A549 (cell line): ENCODE measurements at places on chromosomes 13 and 19.
A peak's percentile ranks its signal among the peaks of the same experiment; 100 is the strongest.

DNA sequence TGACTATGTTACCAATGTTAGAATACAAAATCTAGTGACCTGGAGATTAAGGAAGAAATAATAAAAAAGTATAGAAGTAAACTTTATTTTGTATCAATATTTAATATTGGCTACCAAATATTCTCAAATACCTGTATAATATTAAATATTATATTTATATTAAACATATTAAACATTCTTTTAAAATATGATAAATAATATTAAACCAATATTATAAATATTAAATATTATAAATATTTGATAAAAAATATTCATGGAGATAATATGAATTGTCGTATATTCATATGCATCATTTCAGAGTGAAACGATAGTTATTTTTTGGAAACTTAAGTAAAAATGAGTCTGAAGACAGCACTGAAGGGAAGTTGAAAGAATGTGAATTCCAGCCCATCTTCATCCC is 571.2 kb upstream of the KLF12 start:
- DNase-seq, result no peak

- no peak for DNase-seq
Observed at GRCh38 chr13:44078806-44079376, 199.2 kb downstream of the LACC1 start.

DNA sequence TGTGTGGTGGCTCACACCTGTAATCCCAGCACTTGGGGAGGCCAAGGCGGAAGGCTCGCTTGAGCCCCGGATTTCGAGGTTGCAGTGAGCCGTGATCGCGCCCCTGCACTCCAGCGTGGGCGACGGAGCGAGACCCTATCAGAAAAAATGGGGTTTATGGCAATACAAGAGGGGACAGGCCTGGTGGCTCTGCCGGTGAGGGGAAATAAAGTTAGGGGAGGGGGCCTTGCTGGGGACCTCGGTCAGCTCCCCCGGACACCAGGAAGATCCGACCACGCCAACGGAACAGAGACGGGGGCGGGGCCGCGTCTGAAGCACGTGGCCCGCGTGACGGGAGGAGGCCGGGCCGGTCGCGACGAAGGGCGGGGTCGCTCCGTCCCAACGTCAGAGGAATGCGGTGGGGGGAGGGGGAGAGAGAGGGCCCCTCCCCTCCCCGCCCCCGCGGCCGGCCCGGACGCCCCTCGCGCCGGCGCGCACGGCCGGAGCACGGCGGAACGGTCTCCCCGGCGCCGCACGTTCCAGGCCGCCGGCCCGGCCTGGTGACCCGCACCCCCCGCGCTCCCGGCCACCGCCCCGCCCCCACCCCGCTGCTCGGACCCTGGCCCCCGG is 1.9 kb upstream of the HNRNPL start:
- peak; percentile 97 for DNase-seq

DNA sequence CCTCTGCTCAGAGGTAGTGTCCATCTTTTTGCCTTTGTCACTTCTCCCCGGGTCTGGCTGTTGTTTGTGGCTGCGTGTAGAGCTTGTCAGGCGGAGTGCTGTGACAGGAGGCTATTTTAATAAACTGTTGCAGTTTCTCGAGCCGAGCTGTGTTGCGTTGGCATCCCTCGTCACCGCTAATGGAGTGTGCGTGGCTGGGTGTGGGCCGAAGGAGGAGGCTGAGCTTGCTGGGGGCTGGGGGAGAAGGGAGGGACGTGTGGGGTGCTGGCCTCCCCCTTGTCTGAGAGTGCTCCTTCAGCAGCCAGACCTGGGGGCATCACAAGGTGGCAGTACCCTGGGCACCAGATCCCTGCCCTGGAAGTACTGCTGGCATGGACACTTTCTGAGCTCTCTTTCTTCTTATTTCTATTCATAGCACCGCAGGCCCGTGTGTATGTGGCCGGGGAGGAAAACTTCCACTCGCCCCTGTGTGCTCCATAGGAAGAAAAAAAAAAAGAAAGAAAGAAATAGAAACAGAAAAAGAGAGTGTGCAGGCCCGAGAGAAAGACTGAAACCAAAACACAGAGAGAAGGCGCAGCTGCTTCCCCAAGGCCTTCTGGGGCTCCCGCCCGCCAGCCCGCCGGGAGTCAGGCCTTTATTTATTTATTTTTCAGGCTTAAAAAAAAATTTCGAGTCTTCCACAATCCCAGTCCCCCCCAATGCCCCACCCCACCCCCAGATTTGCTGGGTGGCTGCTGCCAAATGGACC is 27.0 kb downstream of the NFIX start:
- DNase-seq, result no peak

GRCh38 chr19:9863759-9864158 is 28.6 kb downstream of the PIN1 start:
- no peak for DNase-seq

DNA sequence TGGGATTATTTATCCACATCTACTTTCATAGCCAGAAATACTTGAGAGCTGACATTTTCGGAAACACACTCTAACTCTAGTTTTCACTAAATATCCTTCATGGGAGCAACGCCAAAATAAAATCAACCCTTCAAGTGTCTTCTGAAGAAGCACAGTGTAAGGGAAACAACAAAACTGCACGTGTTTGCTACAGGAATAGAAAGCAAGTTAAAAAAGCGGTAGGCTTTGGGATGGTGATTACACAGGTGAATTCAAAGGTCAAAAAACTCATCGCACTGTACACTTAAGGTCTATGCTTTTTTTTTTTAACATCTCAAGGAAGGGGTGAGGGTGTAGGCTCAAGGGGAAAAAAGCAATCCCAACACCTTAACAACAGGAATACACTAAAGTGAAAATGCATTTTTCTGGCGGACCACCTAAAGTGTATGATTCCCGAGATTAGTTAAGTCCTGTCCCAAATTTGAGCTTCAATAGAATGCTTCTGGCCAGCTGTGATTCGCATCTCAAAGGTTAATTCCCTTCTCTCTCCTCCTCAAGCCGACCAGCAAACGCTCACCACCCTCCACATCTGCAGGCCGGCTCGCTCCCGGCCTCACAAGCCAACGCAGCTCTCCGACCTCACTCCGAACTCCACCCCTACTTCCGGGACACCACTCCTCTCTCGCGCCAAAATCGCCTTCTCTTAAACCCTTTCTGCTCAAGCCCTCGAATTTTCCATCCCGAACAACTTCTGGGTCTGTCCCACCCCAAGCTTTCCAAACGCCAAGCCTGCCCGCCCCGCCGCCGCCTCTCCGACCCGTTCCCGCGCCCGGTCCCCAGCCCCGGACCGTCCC is 1.1 kb downstream of the ARGLU1 start:
- DNase-seq, result peak; percentile 55

DNA sequence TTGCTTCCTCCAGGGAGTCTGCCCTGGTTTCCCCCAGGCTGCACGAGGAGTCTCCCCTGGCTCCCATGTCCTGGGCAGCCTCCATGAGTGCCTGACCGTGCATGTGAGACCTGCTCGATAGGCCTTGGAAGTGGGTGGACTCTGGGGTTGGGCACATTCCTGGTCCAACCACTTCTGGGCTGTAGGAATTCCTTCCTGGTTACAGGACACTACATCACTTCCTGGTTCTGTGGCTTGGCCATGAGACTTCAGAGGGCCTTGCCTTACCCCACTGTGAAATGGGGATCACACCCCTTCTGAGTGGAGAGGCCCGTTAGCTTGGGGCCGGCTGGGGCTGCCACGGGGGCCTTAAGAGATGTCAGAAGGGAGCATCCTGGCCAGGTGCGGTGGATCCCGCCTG is 4.0 kb upstream of the ZNF628 start:
- no peak for DNase-seq

- DNase-seq, result no peak
Observed at GRCh38 chr13:99007414-99007986, 29.6 kb upstream of the DOCK9 start.

GRCh38 chr13:114225610-114226009 is 9.1 kb upstream of the CDC16 start:
- DNase-seq, result no peak

DNA sequence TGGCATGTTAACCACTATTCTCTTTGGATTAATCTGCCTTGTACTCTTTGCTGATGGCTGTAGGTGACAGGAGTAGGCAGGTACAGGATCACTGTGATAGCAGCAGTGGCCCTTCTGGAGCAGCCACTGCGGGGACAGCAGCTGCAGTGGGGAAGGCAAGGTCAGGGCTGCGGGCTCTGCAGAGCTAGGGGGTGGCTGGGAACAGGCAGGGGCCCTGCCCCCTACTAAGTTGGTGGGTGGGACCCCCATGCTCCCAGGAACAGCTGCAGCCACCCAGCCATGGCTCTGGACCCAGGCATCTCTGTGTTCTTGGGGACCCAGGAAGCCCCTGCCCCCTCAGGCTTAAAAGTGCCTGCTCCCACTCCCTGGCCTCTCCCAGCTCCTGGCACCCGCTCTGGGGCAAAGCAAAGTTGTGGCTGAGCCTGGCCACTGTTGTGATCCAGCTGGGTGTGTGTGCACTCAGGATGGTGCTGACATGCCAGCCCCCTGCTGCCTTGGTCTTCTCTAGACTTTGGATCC is 302.4 kb downstream of the PCDH20 start:
- no peak for DNase-seq

GRCh38 chr13:32385410-32385809 is 42.5 kb downstream of the N4BP2L1 start:
- DNase-seq, result no peak

- DNase-seq, result no peak
Observed at GRCh38 chr13:30863796-30864195, 42.3 kb upstream of the MEDAG start.

- DNase-seq, result no peak
Observed at GRCh38 chr13:33217256-33217655, 68.3 kb downstream of the STARD13 start.

GRCh38 chr13:19882231-19882630 is 18.8 kb upstream of the ZMYM5 start:
- no peak for DNase-seq

DNA sequence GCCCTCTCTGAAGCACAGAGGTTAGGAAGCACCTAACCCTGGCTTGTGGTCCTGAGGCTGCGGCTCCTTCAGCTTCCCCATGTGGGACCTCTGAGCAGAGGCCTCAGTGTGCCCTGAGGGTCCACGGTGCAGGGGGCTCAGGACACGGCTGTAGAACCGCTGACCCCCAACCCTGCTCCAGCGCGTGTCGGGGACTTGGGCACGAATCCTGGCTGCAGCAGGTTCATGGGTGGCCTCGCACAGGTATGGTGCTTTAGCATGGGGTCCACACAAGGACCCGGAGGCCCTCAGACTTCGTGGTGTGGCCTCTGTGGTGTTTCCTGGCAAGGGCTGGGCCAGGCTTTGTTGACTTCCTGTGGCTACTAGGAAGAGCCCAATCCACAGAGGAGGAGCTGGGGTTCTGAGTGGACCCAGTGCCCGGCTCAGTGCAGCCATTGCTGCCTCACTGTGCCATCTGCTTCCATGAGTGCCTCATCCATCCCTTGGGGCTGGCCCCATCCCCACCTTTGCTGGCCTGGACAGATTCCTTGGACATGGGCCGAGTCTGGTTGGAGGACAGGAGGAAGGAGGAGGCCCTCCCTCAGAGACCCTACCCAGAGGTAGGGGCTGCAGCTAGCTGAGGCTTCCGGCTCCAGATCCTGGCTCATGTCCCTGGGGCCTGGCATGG is 24.5 kb downstream of the ZBTB7A start:
- DNase-seq, result no peak

GRCh38 chr19:33248954-33249613 is 23.4 kb upstream of the SLC7A10 start:
- peak; percentile 90 for DNase-seq

GRCh38 chr13:48296528-48296927 is 7.0 kb upstream of the RB1 start:
- DNase-seq, result no peak

- no peak for DNase-seq
Observed at GRCh38 chr19:33201886-33202545, 7.9 kb downstream of the LRP3 start.

GRCh38 chr19:1409204-1410005 is 2.0 kb downstream of the DAZAP1 start:
- DNase-seq, result no peak

GRCh38 chr13:44140888-44141724 is 232.5 kb upstream of the SERP2 start:
- DNase-seq, result no peak

DNA sequence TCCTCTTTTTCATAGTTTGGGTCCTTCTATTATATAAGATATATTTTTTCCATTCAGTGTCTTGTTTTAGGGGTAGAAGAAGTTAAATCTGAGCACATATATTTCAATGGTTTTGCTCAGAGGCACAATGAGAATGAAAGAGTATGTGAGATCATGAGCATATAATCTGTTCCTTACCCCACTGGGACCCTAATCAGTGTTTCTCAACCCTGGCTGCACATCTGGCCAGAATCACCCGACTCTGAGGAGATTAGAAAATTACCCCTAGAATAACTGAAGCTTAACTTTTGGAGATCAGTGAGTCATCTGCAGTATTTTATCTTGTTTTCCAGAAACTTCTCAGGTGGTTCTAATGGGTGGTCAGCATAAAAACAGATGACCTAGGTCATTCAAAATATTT is 782 bp downstream of the CYSLTR2 start:
- DNase-seq, result no peak

- DNase-seq, result no peak
Observed at GRCh38 chr13:39052944-39053343, 14.7 kb downstream of the NHLRC3 start.

DNA sequence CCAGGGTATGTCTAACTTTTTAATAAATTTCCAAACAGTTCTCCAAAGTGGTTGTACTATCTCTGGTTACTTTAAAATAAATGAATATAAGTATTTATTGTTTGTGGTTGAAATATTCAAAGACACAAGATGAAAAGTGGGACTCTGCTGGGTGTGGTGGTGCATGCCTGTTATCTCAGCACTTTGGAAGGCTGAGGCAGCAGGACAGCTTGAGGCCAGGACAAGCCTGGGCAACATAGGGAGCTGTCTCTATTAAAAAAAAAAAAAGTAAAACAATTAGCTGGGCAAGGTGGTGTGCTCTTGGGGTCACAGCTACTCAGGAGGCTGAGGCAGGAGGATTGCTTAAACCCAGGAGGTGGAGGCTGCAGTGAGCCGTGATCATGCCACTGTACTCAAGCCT is 10.4 kb downstream of the PNMA8A start:
- no peak for DNase-seq

GRCh38 chr19:52237771-52238400 is 31.5 kb upstream of the ZNF766 start:
- DNase-seq, result no peak
